ENCODE measurements at places on chromosomes 1 and 21. TPM values are rescaled to one million over a fixed set of nuclear protein-coding genes. Genes with fewer than 3 reads are reported as not detected.

DNA sequence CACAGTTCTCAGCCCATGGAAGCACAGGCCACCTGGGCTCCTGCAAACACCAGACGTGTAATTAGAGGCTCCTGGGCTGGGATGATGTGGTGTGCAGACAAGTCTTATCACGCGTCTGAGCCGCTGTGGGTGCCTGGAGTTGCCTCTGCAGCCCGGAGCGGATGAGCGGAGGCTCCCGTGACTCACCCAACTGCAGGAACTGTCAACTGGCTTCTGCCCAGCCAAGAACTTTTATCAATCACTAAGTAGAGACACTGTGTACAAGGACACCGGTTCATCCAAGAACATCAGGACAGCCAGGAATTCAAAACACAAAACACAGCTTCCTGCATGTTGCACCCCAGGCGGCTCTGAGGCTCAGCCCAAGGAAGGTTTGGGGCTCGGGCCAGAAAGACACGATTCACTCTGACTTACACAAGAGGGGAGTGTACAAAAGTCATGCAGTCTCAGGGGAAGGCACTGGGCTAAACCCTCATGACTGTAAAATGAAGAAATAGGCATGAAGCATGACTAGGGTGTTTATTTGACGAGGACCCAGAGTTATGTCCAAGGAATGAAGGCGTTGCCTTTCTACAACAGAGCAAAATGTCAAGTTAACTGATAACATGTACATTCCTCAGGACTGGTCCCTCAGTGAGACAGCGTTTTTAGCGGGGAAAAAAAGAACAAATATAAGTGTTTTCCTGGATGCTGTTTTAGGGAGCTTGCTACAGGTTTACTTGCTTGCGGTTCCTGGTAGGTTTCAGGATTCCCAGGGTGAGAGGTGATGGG is 21.1 kb downstream of the ERRFI1 start:
- no peak for DNase-seq

WNT4 gene
- polyA plus RNA-seq: not detected

ANKRD35 gene
- 0.14 TPM for polyA plus RNA-seq

- DNase-seq: no peak
These were observed 8.0 kb upstream of the THEMIS2 start for GRCh38 chr1:27864264-27864895.

GRCh38 chr1:67316918-67317317 is 9.2 kb downstream of the IL12RB2 start:
- DNase-seq: no peak

DNA sequence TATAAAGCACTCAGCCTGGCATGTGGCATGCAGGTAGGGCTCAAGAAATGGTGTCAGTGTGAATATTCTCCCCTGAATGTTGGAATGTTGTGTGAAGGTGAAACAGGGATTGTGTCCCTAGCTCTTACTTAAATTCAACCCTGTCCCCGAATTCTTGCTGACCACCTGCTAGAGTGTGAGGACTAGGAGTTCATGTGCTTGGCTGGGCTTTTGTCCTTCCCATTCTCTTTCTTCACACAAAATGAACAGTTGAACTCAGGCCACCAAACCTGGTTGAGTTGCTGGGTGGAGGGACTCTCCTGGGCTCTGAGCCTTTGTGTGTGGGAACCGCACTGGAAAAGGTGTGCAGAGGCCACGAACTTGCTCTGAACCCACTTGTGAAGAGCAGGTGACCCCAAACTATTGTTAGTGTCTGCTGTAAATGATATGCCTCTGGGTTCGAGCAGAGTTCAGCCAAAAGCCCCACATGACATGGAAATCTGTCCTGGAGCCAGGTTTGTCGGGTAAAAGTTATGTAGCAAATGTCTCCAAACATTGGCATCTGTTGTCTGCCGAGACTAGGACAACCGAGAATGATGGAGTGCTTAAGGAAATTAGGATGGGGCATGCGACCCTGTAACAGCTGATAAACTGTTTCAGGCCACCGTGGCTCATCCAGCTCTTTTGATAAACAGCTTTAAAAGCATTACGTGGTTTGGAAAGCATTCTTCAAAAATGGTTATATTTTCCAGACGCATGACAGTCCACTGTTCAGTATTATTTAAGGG is 144.2 kb downstream of the DHRS3 start:
- DNase-seq: no peak

DNA sequence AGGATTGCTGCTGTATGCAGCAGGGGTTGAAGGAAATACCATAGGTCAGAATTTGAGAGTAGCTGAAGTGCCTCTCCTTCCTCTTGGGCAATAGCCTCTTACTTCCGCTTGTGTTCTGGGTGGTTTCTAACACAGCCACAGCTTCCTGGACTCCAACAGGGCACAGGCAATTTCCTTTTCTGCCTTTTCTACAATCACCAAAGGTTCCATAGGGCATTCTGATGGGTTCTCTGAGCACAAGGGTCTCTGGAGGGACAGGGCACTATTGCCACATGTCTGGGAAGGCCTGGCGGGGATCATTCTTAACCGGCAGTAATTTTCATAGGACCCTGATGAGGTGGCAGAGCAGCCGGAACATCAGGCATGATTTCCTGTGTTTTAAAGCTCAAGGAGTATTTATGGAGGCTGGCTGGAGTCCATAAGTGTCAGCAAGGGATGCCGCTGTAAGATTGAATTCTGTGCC is 5.5 kb upstream of the AGTRAP start:
- peak; percentile 47 for DNase-seq

DNA sequence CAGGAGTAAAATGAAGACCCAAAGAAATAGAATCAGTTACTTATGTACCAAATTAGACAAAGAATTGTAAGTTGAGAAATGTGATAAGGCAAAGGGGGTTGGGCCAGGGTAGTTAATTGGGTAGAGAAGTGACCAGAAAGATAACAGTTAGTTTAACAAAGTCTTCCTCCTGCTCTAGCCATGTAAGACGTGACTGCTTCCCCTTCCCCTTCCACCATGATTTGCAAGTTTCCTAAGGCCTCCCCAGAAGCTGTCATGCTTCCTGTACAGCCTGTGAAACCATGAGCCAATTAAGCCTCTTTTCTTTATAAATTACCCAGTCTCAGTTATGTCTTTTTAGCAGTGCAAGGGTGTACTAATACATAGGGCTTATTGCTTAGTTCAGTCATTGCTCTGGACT is 142.0 kb upstream of the PDE4B start:
- DNase-seq: no peak

DNA sequence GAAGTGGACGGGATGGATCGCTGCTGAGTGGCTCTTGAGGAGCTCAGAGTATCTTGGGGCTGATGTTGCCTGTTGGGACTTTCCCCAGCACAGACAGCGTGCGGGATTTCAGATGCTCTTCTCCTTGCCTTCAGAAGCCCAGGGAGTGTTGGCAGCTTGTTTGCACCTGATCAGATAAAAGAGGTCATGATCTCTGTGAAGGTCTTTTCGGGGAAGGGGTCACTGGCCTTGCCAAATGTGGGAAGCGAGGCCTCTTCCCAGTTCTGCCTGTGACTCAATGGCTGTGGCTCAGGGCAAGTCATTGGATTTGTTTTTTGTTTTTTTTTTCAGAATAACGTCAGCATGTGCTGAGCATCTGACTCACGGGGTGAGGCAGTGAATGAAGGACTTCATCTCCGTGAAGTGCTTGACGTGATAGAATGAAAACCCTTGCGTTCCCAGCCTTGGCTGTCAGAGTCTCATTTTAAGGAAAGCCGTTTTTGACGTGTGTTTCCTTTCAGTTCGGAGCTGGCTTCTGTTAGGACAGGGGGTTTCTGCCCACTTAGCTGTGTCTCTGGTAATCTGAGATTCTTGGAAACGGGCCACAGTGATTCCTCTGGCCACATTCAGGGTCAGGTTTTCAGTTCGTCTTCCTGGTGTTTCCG is 46.7 kb downstream of the GALNT2 start:
- DNase-seq: no peak

DNA sequence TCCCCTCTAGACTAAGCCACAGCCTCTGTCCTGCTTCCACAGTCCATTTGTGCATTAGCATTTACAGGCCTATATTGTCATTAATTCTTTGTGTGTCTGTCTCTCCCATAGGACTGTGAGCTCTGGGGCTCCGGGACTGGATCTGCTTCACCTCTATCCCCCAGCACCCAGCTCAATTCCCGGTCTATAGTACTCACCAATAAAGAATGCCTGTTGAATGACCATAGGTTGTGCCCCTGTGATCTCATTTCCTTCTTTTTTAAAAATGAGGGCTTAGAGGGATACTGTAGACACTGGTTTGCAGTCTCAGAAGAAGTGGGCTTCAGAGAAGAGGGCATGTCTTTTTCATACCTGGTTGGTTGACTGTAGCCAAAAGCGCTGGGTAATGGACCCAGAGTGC is 8.8 kb upstream of the POU3F1 start:
- DNase-seq: no peak

ATAD3C gene
- polyA plus RNA-seq: 0.64 TPM

- DNase-seq: no peak
These were observed 18.1 kb upstream of the KCNAB2 start for GRCh38 chr1:6027591-6027990.

GRCh38 chr1:198747127-198747526 is 108.3 kb downstream of the PTPRC start:
- no peak for DNase-seq

GRCh38 chr1:42364089-42364488 is 16.5 kb upstream of the RIMKLA start:
- no peak for DNase-seq

GRCh38 chr1:3441410-3441847 is 13.0 kb upstream of the ARHGEF16 start:
- DNase-seq: no peak

- DNase-seq: no peak
These were observed 45.6 kb downstream of the XCL2 start for GRCh38 chr1:168498159-168498631.

DNA sequence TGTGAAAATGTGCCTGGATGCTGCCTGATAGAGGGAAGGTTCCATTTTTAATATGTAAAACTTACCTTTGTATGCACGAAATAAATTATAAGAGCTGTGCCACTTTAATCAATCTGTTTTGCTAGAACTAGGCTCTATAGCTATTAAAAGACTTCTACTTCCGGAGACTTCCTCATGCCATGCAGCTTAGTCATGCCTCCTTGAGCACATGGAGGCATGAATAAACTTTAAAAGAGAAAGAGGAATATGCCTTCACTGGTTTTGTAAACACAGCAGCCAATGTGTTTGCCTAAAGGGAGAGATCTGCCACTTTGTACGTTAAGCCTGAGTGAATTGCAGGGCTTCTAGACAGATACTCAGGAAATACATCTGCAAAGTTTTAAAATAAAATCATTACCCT is 604.6 kb downstream of the LRRIQ3 start:
- DNase-seq: no peak

ISG20L2 gene
- 15.3 TPM for polyA plus RNA-seq

SPRR2G gene
- polyA plus RNA-seq: not detected

TRIM17 gene
- polyA plus RNA-seq: 0.44 TPM
